T-cell (primary cell): ENCODE measurements at places on chromosomes 1 and 21. TPM values are rescaled to one million over a fixed set of nuclear protein-coding genes. Genes with fewer than 3 reads are reported as not detected.

DNA sequence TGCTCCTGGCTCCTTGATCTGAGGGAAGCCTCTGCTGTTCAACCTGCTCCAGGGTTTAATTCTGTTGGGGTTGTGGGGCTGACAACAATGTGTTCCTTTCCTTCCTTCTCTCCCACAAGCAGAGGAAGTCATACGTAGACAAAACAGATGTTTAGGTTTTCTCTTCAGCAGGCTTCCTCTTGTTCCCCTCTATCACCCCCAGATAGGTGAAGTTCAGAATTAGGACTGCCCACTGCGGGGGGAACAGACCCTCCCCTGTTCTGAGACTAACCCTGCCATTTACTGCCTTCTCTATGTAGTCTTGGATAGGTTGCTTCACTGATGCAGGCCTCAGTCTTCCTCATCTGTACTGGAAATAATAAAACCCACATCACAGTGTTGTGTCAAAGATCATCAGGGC lies 30.0 kb upstream of the NRDC start:
- no peak for DNase-seq
- H3K27me3 ChIP-seq, result no peaks in the 10 kb centered on the region
- H3K36me3 ChIP-seq, result no peaks in the 10 kb centered on the region

- no peak overlapping the region for H3K4me3 ChIP-seq
- no peak for DNase-seq
- H3K27me3 ChIP-seq, result no peaks in the 10 kb centered on the region
- H3K4me1 ChIP-seq, result no peaks in the 10 kb centered on the region
These were observed 37.1 kb downstream of the SLC30A1 start for GRCh38 chr1:211541720-211542477.

GRCh38 chr1:17392199-17392740 lies 20.3 kb downstream of the PADI6 start:
- no peak overlapping the region for H3K4me3 ChIP-seq
- H3K36me3 ChIP-seq, result no peaks in the 10 kb centered on the region
- no peaks in the 10 kb centered on the region for H3K4me1 ChIP-seq
- no peak for DNase-seq
- H3K27ac ChIP-seq, result no peak overlapping the region

GRCh38 chr1:172766462-172766861 lies 107.6 kb downstream of the FASLG start:
- no peak overlapping the region for H3K4me3 ChIP-seq
- no peaks in the 10 kb centered on the region for H3K4me1 ChIP-seq
- no peak for DNase-seq
- no peak overlapping the region for H3K27ac ChIP-seq
- H3K27me3 ChIP-seq, result no peaks in the 10 kb centered on the region
- H3K36me3 ChIP-seq, result no peaks in the 10 kb centered on the region

DNA sequence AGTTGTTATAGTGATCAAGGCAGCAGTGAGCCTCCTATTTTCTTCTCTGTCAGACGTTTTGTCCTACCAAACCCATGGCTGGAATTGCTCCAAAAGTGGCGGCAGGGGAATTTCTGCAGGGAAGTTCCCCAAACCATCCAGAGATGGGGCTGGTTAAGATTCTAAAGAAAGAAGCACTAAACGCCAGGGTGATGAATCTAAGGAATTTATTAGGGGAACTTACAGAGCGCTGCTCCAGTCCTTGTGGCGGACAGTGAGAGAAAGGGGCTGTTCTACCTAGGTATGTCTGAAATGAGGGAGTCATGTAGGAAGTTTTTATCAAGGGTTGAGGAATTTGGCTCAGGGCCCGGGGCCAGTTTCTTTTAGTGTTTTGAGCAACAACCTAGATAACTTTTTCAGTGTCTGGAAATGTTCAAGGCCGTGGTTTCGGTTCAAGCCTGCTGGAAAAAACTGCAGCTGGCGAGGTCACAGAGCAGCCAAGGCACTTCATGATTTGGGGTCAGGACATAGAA lies 222.4 kb upstream of the B3GALT2 start:
- H3K27me3 ChIP-seq, result no peaks in the 10 kb centered on the region
- H3K4me3 ChIP-seq, result no peak overlapping the region
- no peak overlapping the region for H3K27ac ChIP-seq
- peaks cover 14% of the 10 kb centered on the region for H3K4me1 ChIP-seq
- no peak for DNase-seq

Gene B3GALT2
- total RNA-seq, result 3.4 TPM

Gene TP73
- 0.12 TPM for total RNA-seq

DNA sequence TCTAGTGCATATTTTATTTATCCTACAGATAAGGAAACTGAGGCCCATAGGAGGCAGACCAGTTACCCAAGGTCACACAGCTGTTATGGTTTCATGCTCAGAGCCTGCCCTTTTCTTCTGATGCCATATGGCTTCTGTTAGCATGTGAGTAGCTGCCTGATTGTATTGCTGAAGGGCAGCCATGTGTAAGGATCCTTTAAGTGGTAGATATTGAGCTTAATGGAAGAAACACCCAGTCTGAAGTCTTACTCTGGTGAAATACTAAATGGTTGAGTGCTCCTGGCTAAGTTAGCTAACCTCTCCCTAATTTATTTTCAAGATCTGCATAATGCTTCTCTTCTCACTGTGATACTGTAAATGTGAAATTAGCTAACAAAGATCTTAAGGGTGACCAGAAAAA lies 30.9 kb downstream of the ADAMTS5 start:
- no peaks in the 10 kb centered on the region for H3K27me3 ChIP-seq
- no peaks in the 10 kb centered on the region for H3K4me1 ChIP-seq
- H3K27ac ChIP-seq, result no peak overlapping the region
- no peaks in the 10 kb centered on the region for H3K36me3 ChIP-seq

GRCh38 chr1:181855380-181855779 lies 206.1 kb downstream of the ZNF648 start:
- H3K27me3 ChIP-seq, result no peaks in the 10 kb centered on the region
- DNase-seq, result no peak
- H3K36me3 ChIP-seq, result no peaks in the 10 kb centered on the region
- H3K27ac ChIP-seq, result no peak overlapping the region
- no peaks in the 10 kb centered on the region for H3K4me1 ChIP-seq

GRCh38 chr21:16587681-16588375 lies 858.0 kb downstream of the USP25 start:
- no peak for DNase-seq
- H3K27me3 ChIP-seq, result no peaks in the 10 kb centered on the region
- no peaks in the 10 kb centered on the region for H3K36me3 ChIP-seq
- no peak overlapping the region for H3K4me3 ChIP-seq
- H3K4me1 ChIP-seq, result no peaks in the 10 kb centered on the region

Gene RERE
- 103 TPM for total RNA-seq

Gene MROH9
- total RNA-seq, result not detected

DNA sequence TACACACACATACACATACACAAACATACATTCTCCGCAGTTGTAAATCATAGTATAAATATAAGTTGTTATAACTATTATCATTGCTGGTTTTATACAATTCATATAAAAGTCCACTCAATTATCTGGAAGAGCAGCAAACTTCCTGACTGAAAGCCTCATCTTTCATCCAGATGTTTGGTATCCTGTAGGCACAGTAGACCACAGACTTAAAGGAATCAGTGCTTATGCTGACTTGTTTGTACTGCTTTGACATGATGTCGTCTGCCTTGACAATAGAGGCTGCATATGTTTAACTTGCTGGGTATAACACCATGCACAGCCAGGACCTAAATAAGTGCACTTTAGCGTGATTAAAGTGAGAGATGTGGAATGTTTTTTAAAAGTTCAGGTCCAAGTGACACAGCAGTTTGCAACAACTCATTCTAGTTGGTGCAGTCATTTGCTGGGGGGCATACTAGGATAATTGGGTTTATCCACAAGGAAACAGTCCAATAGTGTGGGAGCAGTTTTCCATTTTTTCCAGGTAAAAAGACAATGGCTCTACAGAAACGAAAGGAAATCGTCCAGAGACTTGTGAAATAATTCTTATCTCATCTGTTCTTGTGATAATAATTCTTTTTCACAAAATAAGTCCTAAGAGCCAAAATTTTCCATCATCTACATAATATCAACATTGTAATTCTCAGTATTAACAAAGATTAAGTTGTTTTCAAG lies 110.3 kb upstream of the TSPAN2 start:
- H3K36me3 ChIP-seq, result no peaks in the 10 kb centered on the region

- H3K4me1 ChIP-seq, result no peaks in the 10 kb centered on the region
- no peak overlapping the region for H3K27ac ChIP-seq
- no peak for DNase-seq
- H3K36me3 ChIP-seq, result no peaks in the 10 kb centered on the region
- H3K27me3 ChIP-seq, result no peaks in the 10 kb centered on the region
These were observed 379.6 kb downstream of the TTLL7 start for GRCh38 chr1:83619170-83619896.

Gene MMP23B
- total RNA-seq, result 6.8 TPM

DNA sequence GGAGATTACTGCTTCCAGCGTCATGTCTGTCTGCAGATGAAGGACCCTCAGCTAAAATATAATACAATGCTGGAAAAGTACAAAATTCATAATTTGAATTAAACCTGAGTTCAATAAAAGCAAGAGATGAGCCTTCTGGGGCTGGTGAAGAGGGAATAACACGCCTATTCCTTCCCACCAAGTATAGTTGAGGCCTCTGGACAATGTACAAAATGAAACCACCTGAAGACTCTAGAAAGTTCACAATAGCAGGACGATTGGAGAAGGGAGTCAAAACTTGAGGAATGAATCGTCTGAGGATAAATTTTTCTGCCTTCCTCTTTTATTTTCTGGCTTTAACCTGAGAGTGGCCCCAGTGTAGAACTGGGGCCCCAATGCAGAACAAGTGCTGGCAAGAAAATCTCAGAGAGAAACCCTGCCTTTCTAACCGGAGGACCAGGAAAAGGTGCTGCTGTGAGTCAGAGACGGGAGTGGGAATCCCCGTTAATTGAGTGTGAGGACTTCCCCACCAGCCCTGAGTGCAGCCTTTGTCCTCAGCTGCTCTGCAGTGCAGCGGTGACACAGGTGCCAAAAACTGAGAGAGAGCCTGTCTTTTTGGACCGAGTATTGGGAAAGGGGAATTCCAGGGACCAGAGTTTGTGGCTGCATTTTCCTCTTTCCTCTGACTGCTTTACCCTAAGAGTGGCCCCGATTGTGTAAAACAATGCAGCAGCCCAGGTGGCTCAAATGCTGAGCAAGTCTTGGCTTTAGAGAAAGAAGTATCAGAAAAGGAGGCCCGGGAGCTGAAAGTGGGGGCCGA lies 264.9 kb downstream of the DYRK1A start:
- no peak overlapping the region for H3K4me3 ChIP-seq
- peaks cover 11% of the 10 kb centered on the region for H3K27me3 ChIP-seq
- H3K4me1 ChIP-seq, result no peaks in the 10 kb centered on the region
- no peak for DNase-seq

- no peak overlapping the region for H3K4me3 ChIP-seq
- H3K27ac ChIP-seq, result no peak overlapping the region
- H3K27me3 ChIP-seq, result peaks cover 10% of the 10 kb centered on the region
These were observed 41.8 kb upstream of the LRRC52 start for GRCh38 chr1:165501970-165502348.

Gene VANGL2
- total RNA-seq, result not detected

GRCh38 chr1:163799190-163799805 lies 477.5 kb downstream of the NUF2 start:
- H3K4me1 ChIP-seq, result no peaks in the 10 kb centered on the region
- H3K27ac ChIP-seq, result no peak overlapping the region
- no peaks in the 10 kb centered on the region for H3K27me3 ChIP-seq
- no peaks in the 10 kb centered on the region for H3K36me3 ChIP-seq
- H3K4me3 ChIP-seq, result no peak overlapping the region
- DNase-seq, result no peak

GRCh38 chr1:222109836-222110235 lies 367.9 kb upstream of the DUSP10 start:
- H3K27ac ChIP-seq, result no peak overlapping the region
- no peak overlapping the region for H3K4me3 ChIP-seq
- no peak for DNase-seq
- H3K27me3 ChIP-seq, result no peaks in the 10 kb centered on the region

DNA sequence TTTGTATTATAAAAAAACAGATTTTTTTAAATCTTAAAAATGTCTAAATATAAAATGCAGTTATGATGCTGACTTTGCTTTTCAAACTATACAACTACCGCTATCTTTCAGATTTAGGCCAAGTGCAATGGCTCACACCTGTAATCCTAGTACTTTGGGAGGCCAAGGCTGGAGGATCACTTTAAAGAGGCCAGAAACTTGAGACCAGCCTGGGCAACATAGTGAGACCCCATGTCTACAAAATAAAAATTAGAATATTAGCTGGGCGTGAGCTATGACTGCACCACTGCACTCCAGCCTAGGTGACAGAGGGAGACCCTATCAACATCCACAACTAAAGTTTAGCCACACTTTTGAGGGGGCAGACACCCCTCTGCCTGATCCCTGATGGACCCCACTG lies 20.3 kb downstream of the ZBTB17 start:
- H3K27me3 ChIP-seq, result no peaks in the 10 kb centered on the region
- H3K36me3 ChIP-seq, result peaks cover 6% of the 10 kb centered on the region

DNA sequence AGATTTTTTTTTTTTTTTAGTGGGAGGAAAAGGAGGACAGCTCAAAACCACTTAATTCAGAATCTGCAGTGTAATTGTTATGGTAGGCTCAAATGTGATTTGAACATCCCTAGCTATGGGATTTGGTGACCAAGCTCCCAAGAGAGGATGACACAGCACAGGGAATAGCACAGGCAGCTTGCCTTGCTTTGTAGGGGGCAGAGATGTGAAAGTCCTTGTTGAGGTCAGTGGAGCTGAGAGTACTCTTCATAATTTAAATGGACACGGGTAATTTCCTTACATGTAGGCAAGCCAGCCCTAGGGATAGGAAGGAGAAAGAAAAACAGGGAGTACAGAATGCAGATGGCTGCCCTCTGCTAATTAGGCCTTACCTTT lies 3.2 kb upstream of the UCK2 start:
- no peaks in the 10 kb centered on the region for H3K36me3 ChIP-seq
- H3K27me3 ChIP-seq, result no peaks in the 10 kb centered on the region
- no peak overlapping the region for H3K4me3 ChIP-seq
- no peak overlapping the region for H3K27ac ChIP-seq

GRCh38 chr1:72568113-72568512 lies 285.8 kb upstream of the NEGR1 start:
- H3K36me3 ChIP-seq, result no peaks in the 10 kb centered on the region
- H3K4me1 ChIP-seq, result no peaks in the 10 kb centered on the region
- no peak for DNase-seq
- no peak overlapping the region for H3K4me3 ChIP-seq
- H3K27me3 ChIP-seq, result no peaks in the 10 kb centered on the region
- H3K27ac ChIP-seq, result no peak overlapping the region

DNA sequence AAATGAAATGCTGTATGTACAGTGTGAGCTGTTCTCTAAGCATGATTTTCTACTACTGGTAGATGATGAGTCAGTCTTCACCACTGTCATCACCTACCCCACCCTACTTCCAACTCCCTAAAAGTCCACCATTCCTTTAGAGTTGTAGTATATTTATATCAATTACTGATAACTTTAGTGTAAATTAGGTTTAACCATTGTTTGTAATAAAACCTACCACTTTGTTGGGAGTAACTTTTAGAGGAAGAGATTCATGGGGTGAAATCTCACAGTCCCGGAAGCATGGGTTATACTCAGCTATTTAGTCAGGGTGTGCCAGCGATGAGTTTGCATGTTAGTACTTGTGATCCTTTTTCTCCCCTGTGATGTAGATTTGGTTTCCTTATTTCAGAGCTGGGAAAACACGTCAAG lies 17.1 kb downstream of the MORC3 start:
- H3K36me3 ChIP-seq, result peaks cover 69% of the 10 kb centered on the region
- no peaks in the 10 kb centered on the region for H3K4me1 ChIP-seq
- H3K4me3 ChIP-seq, result no peak overlapping the region

GRCh38 chr1:203186446-203187303 lies at the start of gene CHI3L1:
Gene CHI3L1 (minus strand): TSS chr1:203186704. CDS start chr1:203186623, 81 bp downstream.
- no peaks in the 10 kb centered on the region for H3K36me3 ChIP-seq
- H3K4me1 ChIP-seq, result no peaks in the 10 kb centered on the region
- H3K27ac ChIP-seq, result no peak within 1 kb of the TSS
- H3K27me3 ChIP-seq, result peaks cover 13% of the 10 kb centered on the region

- peak overlapping the region; percentile 12 for H3K4me3 ChIP-seq
- no peaks in the 10 kb centered on the region for H3K27me3 ChIP-seq
- H3K4me1 ChIP-seq, result peaks cover 7% of the 10 kb centered on the region
These were observed 55.1 kb upstream of the ADARB1 start for GRCh38 chr21:45019076-45019886.
